Colonic mucosa (tissue), 4 donors: ENCODE measurements at places on chromosomes 3 and 15. TPM values are rescaled to one million over a fixed set of nuclear protein-coding genes. Genes with fewer than 3 reads are reported as not detected.

MYL3 gene
- not detected for total RNA-seq

MESP1 gene
- 10.5 TPM for total RNA-seq

TEX9 gene
- total RNA-seq: 5.4 TPM

LMOD3 gene
- total RNA-seq: not detected

EPHA6 gene
- total RNA-seq: 3.0 TPM

PPP2R3A gene
- 10.9 TPM for total RNA-seq

CHST2 gene
- 2.5 TPM for total RNA-seq

CD80 gene
- 0.29 TPM for total RNA-seq

TBC1D23 gene
- 58.2 TPM for total RNA-seq

KNG1 gene
- 1.0 TPM for total RNA-seq

ACSBG1 gene
- total RNA-seq: 0.59 TPM

SPINT1 gene
- total RNA-seq: 280 TPM

PLA2G4E gene
- total RNA-seq: 0.67 TPM

- DNase-seq: no peak
Measured at GRCh38 chr3:10194328-10195071, 29.8 kb downstream of the IRAK2 start.

DNA sequence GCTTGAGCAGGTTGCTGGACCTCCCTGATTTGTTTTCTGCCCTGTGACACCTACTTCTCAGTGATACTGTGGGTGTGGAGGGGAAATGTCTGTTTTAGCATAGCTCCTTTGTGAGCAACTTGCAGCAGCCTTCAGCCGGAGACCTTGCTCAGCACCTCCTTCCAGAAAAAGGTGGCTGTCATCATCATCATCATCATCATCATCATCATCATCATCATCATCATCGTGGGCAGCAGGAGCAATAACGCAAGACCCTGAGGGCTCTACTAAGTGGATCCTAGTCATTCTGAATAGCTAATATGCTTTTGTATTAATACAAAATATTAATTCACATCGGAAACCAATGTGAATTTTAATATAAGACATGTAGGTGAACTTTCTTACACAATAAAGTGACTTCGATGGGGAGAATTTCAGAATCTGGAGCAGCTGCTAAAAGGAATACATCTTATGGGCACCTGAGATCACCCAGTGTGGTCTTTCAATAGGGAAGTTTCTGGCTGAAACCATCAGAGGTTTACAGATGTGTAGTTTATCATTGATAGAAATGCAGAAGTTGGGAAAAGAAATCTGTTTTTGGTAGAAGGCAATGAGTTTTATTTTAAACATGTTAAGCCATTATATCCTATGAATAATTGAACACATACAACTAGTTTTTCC lies 8.6 kb downstream of the GABRR3 start:
- no peak for DNase-seq

- DNase-seq: peak; percentile 85
Measured at GRCh38 chr15:40367686-40368611, 9.9 kb downstream of the DISP2 start.

DNA sequence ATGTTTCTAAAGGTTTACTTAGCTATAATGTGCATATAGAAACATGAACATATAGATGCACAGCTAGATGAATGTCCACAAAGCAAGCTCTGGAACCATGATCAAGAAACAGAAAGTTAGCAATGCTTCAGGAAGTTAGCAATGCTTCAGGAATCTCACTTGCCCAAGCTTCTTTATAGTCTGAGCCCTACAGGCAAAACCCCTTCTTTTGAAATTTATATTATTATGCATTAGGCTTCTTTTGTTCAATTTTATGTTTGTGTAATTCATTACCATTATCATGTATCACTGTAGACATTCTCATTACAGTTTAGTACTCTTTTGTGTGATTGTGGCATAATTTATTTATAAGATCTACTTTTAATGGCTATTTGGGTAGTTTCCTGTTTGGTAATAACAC lies 286.4 kb upstream of the BCHE start:
- DNase-seq: no peak

DNA sequence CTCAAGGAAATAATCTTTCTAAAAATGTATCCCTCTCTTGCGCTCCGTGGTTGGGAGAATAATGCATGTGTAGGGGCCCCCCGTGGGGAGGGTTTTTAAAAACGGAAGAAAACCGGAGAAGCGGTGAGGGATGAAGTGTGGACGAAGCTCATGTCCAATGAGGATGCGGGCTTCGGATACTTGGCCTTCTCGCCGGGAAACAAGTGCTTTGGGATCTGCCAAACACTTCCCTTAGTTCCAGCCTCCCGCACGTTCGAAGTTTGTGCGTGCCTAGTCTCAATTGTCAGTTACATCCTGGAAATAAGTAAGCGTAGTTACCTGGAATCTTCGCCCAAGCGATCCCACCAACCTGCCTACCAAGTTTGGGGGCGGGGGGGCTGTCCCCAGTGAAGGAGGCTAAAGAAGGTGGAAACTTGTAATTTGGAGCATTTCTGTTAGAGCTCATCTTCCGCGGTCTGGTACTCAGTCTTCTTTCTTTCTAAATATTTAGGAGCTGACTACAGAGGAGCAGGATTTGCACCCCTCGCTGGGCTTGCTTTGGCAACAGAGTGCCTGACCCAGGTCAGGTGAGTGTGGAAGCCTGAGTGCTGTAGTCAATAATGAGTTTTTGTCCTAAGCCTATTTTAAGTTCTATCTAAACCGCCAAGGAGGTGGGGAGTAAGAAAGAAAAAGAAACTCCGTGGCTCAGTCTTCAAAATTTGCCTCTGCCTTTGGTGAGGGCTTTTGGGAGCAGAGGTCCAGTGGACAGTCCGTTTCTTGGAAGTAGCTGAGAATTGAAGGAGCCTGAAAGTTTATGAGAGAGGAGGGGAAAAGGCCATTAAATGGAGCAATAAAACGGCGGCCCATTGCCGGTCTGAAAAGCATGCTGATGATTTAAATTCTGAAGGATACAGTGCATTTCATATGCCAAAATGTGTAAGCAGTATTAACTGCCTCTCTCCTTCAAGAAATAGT lies 1.1 kb downstream of the ITPR1 start:
- peak; percentile 30 for DNase-seq

DNA sequence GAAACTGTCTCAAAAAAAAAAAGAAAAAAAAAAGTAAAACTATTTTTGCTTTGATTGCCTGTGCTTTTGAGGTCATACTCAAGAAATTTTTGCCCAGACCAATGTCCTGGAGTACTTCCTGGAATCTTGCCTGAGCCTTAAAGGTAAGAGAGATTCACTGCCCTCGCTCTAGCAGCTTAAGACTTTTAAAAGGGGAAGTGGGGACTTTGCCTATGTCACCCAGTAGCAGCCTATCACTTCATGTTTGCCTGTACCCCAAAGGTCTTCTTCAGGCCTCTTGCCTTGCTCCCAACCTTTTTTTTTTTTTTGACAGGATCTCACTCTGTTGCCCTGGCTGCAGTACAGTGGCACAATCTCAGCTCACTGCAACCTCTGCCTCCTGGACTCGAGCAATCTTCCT lies 18.9 kb upstream of the GOLGB1 start:
- no peak for DNase-seq

GRCh38 chr15:40118473-40118872 lies 9.8 kb upstream of the BMF start:
- DNase-seq: no peak

DNA sequence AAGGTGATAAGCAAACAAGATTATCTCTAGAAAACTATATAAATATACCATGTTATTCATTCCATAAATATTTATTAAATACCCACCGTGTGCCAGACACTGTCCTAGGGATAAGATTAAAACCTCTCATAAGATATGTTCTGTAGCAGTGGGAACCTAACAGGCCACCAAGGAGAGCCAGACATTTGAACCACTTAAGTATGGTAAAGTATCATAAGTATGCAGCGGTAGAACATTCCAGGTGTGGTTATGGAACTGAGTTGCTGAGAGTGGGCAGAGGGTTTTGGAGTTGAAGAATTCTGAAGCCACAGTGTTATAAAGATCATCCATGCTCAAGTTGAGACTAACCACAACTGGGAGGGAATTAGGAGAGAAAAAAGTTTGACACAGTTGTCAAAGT lies 14.7 kb downstream of the FILIP1L start:
- no peak for DNase-seq

GRCh38 chr3:114235431-114235830 lies 1.9 kb downstream of the ZNF80 start:
- no peak for DNase-seq

GRCh38 chr15:100887211-100887913 lies 7.7 kb downstream of the ALDH1A3 start:
- no peak for DNase-seq
